ENCODE measurements at places on chromosomes 13 and 19. TPM values are rescaled to one million over a fixed set of nuclear protein-coding genes. Genes with fewer than 3 reads are reported as not detected.
A peak's percentile ranks its signal among the peaks of the same experiment; 100 is the strongest.

- DNase-seq: no peak
Observed at GRCh38 chr13:112236539-112237197, 139.5 kb upstream of the SPACA7 start.

DNA sequence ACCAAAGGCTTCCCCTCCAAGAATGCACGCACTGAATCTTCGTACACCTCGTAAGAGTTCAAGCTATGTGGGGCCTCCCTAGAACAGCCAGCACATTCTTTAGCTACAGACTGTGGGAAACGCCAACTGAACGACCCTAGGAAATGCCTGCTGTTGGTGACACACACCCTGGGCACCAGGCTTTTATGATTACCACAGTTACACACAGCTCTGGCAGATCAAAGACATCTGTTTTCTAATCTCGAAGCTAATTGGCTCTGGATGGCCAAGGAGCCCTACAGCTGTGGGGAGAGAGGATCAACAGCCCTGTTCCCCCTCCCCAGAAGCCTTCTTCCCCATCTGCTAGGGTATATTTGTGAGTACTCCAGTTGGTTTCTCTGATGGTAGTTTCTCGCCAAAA, 123.0 kb downstream of the COL4A1 start:
- DNase-seq: no peak

NHLRC3 gene
- total RNA-seq: 13.7 TPM

DNA sequence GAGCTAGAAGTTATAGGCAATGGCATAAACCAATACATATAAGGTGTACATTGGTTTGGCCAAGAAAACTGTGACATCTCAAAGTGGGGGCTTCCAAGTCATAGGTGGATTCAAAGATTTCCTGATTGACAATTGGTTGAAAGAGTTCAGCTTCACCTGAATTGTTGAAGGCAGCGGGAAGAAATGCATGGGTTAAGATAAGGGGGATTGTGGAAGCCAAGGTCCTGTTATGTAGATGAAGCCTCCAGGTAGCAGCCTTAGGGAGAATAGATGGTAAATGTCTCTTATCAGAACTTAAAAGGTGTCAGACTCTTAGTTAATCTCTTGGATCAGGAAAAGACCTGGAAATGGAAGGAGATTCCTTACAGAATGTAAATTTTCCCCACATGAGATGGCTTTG, 26.0 kb downstream of the ATP8A2 start:
- no peak for DNase-seq

ZNF350 gene
- 7.6 TPM for total RNA-seq

GRCh38 chr19:50024719-50025021, 502 bp downstream of the VRK3 start:
- no peak for DNase-seq

- DNase-seq: no peak
Observed at GRCh38 chr13:20353973-20354372, 121.9 kb upstream of the GJB6 start.

- peak; percentile 81 for DNase-seq
Observed at GRCh38 chr19:1856698-1857603, 6.4 kb downstream of the KLF16 start.

DNA sequence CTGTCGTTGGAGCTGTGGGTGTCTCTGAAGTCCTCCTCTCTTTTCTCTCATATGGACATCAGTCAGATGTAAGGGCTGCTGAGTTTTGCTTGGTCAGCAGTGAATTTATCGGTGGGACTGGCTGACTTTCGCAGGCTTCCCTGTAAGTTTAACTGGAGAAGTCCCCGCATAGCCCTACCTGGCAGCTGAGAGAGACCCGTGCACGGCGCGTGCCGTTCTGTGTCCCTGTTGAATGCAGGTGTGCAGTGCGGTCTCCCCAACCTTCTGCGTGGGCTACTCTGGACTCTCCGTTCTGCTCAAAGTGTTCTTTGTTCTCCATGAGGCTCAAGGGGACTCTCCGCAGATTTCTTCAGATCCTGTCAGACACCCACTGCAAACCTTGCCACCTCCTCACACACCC, 252.9 kb downstream of the COL4A1 start:
- no peak for DNase-seq

- DNase-seq: no peak
Observed at GRCh38 chr13:73820688-73821087, 313.5 kb downstream of the KLF12 start.

SF3A2 gene
- total RNA-seq: 32.3 TPM

- no peak for DNase-seq
Observed at GRCh38 chr13:29315847-29316246, 279.6 kb downstream of the SLC7A1 start.

GRCh38 chr13:36084131-36084530, 47.1 kb downstream of the DCLK1 start:
- no peak for DNase-seq

GRCh38 chr19:55305491-55305890, 19.6 kb downstream of the TMEM150B start:
- no peak for DNase-seq

DNA sequence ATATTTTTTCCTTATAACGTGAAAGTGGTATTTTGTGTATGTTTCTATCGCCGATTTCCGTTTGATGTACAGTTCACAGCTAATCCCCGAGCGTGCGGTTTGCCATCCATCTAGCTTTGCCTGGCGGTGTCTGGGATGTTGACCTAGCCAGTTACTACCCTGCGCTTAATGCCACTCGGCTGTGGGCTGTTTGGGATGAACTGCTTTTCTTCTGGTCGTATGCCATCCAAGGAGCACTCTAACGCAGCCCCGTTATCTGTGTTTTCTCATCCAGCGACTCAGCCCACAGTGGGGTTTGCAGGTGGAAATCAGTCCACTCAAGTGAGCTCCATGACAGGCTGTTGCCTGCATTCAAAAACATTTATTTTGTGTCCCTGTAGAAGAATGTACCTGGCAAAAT, 512.3 kb downstream of the MYO16 start:
- no peak for DNase-seq

DNA sequence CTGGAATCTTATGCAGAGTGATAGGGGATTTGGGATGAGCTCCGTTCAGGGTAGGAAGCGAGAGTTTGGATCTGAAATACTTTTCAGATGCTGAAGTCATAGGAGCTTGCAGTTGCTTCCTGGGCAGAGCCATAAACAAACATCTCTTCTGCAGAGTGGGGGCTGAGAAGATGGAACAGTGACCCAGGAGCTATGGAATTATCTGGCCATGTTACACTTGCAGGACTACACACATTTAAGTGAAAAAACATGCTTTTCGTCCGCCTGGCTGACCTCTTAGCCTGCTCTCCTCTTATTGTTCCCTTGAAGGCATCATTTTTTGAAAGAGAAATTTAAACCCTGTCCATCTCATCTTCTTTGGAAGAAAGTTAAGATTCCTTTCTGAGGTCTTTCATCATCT, 40.7 kb downstream of the PSG11 start:
- DNase-seq: no peak

FSD1 gene
- total RNA-seq: not detected

ERICH6B gene
- not detected for total RNA-seq

GRCh38 chr19:51959791-51960190, 26.8 kb downstream of the ZNF350 start:
- no peak for DNase-seq

- DNase-seq: no peak
Observed at GRCh38 chr13:40169476-40169875, 497.0 kb downstream of the FOXO1 start.

- no peak for DNase-seq
Observed at GRCh38 chr13:75704194-75704926, 68.2 kb downstream of the LMO7 start.

TSSK6 gene
- 0.69 TPM for total RNA-seq

DNA sequence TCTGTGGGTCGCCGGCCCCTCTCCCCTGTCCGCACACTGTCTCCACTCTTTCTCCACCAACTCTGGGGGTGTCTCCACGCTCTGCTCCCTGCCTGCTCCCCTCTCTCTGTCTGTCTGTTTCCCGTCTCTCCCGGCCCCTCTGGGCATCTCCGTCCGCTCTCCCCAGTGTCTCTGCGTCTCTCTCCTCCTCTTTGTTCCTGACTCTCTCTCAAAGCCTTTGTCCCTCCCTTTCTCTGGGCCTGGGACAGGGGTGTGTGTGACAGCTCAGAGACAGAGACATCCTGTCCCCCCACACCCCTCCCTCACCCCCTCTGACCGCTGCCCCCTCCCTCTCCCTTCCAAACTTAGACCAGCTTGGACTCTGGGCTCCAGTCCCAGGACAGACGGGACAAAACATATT, 668 bp upstream of the SBK3 start:
- no peak for DNase-seq

DNA sequence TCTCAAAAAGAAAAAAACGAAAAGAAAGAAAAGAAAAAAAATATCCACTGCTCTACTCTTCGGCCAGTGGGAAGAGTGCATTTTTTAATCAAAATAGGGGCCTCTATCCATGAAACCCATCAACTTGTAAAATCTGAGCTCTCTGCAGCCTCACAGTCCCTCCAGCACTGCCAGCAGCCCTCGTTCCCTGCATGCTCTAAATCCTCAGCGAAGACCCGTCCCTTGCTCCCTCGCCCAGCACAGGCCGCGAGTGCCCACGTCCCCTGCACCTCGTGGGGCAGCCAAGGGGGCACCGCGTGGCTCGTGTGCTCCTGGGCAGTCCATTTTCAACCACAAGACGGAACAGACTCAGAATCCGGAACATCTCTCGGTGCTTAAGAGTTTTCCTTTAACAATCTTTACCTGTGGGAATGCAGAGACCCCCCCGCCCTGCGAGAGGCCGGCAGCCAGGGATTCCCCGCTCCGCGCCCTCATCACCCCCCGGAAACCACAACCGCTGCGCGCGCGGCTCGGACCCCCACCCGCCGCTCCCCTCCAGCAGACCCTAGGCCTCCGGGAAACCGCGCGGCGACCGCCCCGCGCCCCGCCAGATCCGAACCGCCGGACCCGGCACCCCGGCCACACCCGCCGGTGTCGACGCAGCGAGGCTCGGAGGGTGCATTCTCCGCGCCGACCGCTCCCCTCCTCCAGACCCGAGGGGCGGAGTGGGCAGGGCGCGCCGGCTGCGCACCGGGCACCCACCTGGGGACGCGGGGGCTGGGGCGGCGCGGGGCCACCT, 638 bp downstream of the ANKRD27 start:
- no peak for DNase-seq

DNA sequence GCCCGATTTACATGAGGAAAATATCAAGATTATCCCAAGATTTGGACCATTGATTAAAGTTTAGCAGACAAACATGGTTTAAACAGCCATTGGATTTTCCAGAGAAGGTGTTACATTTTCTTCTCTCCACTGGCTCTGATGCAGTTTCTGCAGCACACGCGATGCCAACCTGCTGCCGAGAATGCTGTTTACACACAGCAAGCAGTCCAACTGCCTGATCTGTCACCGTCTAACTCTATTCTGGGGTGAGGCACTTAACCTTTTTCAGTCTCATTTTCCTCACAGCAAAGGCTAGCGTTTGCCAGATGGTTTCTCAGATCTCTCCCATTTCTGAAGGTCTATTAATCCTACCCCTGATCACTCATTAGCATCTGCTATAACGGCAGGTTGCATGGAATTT, 763.5 kb upstream of the GPC6 start:
- no peak for DNase-seq

GRCh38 chr13:46656786-46657185, 103.8 kb downstream of the LRCH1 start:
- DNase-seq: no peak

GRCh38 chr13:60152114-60152513, 11.6 kb downstream of the DIAPH3 start:
- DNase-seq: no peak

CD22 gene
- total RNA-seq: 0.43 TPM

GRCh38 chr13:99614465-99614885, 113.2 kb downstream of the TM9SF2 start:
- peak; percentile 79 for DNase-seq

GRCh38 chr19:10797541-10798256, 38.3 kb downstream of the TMED1 start:
- no peak for DNase-seq

DNA sequence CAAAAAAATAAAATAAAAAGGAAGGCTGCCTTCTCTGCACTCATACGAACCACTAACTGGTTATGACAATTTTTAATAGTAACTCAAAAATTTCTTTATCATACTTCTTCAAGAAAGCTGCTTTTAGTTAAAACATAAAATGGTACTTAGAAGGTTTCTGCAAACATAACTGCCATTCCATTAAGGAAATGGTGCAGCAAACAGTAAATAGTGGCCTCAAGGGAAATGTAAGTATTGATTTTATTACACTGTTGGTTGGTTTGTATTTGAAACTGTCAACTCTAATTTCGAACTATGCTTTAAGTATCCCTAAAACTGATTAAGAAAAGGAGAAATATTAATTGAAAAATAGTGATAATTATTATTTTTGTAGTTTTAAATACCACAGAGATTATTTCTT, 278.0 kb downstream of the DACH1 start:
- DNase-seq: no peak

VSTM2B gene
- total RNA-seq: not detected

DNA sequence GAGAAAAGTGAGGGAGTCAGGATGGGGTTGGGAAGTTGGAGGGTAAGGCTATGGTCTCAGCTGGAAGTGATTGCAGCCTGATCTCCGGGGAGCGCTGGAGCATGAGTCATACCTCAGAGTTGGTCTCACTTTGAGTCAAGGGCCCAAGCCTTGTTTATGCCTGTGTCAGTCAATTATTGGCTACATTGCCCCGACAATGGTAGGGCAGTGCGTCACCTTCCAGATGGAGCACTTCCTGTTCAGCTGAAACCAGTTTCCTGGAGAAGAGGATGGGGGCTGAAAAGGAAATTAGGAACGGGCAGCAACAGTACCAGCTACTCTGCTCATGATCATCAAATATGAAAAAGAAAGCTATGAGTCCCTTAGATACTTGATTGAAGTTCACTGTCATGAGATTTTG, 60.4 kb downstream of the ADGRE1 start:
- DNase-seq: no peak

KCNRG gene
- total RNA-seq: 0.52 TPM

- no peak for DNase-seq
Observed at GRCh38 chr19:19642506-19643157, 825 bp downstream of the GMIP start.

DNA sequence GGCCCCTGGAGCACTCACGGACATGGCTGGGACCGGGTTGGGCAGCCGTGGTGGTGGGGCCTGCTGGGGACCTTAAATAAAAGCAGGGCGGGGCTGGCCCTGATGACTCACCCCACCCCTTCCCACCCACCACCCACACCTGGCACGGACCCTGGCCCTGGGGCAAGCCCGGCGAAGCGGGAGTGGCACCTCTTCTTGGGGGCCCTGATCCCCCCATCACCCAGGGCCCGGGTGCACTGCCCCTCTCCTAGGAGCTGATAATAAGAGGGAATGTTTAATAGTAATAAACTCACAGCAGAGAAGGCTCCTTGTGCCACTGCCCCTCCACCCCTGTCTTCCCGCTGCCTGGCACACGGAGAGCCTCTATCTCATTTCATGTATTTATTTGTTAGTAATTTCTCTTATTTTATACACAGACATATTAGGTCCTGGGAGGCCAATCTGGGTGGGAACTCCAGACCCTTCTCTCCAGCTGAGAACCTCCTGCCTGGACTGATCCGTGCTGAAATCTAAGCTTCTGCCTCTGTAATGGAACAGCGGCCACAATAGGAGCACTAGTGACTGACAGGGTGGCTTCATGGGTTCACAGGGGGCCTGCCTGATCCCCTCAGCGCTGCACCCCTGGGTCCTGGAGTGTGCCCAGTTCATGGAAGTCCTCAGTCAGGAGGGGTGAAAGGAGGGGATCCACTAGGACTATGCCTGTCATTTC, at the start of gene LGALS7:
Gene LGALS7, minus strand, starts transcription at position 49 of the 709 bp plus-strand sequence. Its CDS starts 25 bp downstream, at position 24.
- DNase-seq: no peak

CEACAM4 gene
- 0.51 TPM for total RNA-seq

SHISA2 gene
- total RNA-seq: 0.98 TPM

GRCh38 chr13:21736926-21737325, 66.1 kb downstream of the FGF9 start:
- no peak for DNase-seq

CGB5 gene
- total RNA-seq: not detected

LRG1 gene
- total RNA-seq: 13.4 TPM

GRCh38 chr19:34734537-34735103, 577 bp downstream of the ZNF181 start:
- peak; percentile 83 for DNase-seq
